ENCODE measurements at places on chromosomes 7 and 10.

GRCh38 chr10:28444031-28444430 is 88.9 kb upstream of the WAC start:
- no peak for DNase-seq

DNA sequence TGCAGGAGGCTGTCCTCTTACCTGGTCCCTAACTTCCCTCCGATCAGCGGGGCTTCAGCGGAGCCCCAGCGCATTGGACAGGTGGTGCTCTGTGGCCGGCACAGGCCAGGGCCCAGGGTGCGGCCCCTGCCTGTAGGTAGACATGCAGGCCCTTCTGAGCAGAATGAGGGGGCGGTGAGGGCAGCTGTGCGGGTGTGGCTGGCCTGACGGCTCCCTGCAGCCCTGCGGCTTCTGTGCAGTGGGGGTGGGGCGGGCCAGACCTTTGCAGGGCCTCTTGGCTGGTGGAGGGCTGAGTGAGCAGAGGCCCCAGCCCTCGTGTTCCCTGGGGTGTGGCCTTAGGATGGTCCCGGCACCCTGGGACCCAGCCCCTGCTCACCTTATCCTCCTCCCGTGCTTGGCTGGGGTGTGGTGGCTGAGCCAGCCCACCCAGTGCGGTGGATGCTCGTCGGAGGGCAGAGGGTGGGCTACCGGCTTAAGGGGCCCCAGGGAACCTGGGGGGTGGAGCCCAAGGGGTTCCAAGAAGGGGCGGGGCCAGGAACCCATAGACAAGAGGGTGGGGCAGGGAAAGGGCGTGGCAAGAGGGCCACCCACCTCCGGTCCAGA is 175.2 kb upstream of the TNRC18 start:
- DNase-seq, result no peak

GRCh38 chr7:44415047-44415446 is 75.4 kb downstream of the NUDCD3 start:
- no peak for DNase-seq

DNA sequence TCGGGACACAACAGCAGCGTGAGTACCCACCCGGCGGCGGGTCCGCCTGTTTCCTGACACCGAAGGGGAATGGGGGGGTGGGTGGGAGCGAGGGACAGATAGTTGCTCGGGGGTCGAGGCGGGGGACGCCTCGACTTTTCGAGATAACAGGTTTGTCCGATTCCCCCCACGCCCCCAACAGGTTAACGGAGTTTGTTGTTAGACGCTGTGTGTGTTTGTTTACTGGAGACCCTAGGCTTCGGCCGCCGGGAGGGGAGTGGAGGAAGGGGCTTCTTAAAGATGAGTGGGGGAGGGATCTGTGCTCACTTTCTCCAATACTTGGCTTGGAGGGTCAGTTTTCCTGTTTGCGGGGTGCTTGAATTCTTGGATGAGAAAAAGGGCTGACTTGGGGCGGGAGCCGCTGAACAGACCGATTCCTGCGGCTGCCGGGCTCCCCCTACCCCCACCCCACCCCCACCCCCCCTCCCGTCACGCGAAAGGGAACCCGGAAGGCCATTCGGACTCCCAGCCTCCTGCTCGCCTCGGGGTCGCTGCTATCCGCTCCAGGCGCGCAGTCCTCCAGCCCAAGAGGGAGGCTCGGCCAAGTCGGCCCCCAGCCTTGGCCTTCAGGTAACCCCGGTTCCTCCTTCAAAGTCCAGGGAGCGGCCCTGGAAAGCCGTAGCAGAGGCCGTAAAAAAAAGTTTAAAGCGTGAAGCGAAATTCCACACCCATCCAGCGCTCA is 1.0 kb downstream of the SORCS3 start:
- no peak for DNase-seq

DNA sequence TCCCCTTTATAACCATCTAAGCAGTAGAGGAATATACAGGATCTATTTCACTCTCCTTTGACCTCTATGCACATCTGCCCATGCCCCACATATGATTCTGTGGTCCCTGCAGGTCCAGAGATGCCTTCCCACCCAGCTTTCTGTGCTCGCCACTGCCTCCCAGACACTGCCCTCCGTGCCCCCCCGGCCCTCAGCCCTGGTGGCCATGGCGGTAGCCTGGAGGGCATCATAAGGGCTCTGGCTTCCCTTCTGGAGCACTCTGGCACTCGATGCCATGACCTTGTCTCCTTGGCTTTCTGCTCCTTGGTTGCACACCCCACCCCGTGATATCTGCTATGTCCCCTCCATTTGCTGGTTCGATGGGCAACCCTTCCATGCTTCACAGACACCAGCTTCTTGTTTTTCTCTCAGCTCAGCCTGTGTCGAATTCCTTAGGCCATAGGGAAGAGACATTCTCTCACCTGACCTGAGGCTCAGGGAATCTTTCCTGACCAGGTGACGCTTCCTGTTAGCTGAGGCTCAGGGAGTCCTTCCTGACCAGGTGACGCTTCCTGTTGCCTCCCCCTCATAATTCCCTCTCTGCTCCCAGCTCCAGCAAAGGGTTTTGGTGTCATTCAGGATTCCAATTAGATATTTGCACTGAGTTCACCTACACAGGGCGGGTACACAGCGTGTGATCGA is 100.4 kb upstream of the GLI3 start:
- DNase-seq, result no peak

DNA sequence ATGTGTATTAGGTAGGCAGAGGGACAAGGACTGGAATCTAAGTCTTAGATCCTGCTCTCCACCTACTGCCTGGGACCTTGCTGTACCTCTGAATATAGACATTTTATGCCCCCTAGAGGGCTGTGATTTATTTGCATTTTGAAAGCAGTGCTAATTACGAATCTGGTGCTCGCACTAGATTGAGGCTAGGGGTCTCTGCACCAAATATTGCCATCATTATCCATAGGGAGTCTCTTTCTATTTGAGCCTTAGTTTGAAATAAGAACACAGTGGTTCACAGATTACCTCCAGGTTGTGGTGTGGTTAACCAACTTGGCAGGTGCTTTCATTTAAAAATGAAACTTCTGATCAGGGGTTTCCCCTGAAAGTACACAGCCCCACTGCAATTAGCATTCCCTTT is 41.8 kb downstream of the CNNM1 start:
- DNase-seq, result no peak

DNA sequence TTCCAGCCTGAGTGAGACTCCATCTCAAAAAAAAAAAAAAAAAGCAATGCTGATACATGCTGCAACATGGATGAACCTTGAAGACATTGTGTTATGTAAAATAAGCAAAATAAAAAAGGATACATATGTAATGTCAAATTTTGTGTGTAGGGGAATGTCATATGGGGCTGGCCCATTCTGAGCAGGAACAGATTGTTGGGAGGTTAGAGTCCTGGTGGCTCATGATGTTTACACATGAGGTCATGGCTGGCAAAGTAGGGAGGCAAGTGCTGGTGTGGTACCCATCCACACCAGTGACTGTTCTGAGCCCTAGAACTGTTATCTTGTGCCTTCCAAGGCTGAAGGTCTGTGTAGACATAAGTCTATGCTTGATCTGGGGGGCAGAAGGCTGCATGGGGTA is 37.6 kb downstream of the ZNF92 start:
- no peak for DNase-seq

DNA sequence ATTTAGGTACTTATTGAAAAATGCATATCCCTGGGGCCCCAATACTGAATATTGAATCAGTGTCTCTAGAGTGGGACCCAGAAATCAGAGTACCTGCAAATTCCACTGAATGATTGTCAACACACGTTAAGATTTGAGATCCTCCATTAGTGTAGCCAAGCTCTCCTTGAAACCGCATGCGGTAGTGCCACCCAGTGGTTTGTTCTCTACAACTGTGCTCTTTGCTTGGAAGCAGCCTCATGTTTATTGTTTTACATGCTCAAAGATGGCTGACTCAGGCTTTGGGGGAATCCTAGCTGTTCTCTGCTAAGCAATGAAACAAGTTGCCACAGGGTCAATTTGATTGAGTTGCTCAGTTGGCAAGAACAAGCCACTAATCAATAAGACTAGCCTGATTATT is 340.2 kb upstream of the CELF2 start:
- peak; percentile 49 for DNase-seq

DNA sequence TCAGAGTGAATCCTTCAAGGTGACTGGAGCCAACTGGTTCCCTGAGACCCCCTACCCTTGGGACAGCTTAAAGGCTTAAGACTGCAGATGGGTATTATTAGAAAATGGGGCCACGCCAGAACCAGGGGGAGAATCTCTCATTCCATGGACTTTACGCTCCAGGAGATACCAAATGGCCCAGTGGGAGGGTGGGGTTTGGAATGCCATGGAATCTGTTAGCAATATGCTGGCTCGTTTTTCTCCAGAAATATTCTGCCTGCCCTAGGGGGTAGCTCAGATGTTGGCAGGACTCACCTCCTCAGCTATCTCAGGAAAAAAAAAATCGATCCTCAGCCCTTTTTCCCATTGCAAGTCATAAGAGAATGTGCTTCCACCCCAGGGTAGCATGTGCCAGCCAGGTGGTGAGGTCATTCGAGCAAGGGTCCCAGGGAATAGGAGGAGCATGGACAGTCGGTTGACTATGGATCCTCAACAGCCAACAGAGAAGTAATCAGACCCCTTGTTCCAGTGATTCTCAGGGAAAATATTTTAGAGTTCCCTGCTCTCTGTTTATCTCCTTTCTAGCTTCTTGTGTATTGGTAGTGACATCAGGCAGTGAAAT is 22.9 kb downstream of the SVIL start:
- DNase-seq, result no peak

DNA sequence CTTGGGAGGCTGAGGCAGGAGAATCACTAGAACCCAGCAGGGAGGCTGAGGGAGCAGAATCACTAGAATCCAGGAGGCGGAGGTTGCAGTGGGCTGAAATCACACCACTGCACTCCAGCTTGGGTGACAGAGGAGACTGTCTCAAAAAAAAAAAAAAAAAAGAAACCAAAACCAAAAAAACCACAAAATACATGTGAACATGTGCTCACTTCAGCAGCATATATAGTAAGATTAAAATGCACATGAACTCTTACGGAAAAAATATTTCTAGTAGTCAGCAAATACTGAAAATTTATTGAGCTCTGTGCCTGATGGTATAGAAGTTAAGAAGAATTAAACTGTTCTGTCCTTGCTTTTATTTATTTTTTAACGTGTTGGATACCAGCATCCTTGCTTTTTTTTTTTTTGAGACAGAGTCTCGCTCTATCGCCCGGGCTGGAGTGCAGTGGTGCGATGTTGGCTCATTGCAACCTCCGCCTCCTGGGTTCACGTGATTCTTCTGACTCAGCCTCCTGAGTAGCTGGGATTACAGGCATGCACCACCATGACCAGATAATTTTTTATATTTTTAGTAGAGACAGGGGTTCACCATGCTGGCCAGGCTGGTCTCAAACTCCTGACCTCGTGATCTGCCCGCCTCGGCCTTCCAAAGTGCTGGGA is 9.6 kb upstream of the ZNF487 start:
- no peak for DNase-seq

DNA sequence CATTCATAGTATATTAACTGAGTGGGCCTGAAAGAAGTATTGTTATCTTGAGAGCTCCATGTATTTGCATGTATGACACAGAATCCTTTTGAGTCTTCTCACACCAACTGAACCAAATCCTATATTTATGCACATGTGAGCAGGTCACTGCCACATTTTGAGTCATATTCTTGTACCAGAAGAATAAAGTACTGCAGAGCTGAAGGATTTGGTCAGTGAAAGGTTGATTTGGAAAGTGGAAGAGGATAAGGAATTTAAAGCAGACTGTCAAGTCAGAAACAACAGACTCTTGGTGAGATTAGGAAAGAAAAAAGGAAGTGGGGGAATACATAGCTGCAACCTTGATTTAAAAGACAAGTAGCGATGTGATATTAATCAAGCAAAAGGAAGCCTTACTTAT is 121.8 kb downstream of the ARID5B start:
- no peak for DNase-seq

DNA sequence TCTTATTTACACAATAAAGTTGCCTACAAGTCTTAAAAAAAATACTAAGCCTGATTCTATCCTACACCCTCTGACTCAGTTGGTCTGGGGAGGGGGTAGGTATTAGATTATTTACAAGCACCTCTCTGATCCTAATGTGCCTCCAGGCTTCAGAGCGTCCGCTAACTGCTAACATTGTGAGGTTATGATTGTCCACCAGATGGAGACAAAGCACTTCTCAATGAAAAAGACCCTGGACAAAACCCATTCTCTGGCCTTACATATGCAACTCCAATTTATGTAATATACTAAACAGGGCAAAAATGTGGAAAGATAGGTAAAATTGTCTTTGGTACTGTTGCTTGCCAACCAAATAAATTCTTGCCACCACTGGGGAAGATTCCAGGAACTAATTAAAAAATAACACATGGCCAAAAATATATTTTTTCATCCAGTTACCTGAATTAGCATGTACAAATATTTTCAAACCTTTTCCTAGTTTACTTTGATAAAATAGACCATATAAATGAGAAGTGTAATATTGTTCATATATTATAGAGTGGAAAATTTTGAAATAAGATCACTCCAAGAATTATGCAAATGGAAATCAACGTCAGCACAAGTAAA is 92.4 kb downstream of the KIF20B start:
- peak; percentile 55 for DNase-seq

DNA sequence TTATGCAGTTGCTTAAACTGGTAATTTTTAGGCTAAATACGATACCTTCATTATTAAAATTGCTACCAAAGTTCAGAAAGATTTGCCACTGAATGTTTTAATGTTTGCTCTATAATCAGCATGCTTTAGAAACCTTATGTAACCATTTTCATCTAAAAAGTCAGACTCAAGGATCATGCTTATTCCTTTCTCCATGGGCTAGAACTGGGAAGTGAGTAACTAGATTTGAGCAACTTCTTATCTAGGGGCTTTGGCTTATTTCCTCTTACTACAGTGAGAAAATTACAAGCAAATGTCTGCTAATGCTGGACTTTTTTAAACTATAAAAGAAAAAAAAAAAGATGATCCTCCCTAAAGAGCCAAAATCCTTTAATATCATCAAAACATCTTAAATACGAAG is 215.9 kb downstream of the CRPPA start:
- DNase-seq, result no peak

DNA sequence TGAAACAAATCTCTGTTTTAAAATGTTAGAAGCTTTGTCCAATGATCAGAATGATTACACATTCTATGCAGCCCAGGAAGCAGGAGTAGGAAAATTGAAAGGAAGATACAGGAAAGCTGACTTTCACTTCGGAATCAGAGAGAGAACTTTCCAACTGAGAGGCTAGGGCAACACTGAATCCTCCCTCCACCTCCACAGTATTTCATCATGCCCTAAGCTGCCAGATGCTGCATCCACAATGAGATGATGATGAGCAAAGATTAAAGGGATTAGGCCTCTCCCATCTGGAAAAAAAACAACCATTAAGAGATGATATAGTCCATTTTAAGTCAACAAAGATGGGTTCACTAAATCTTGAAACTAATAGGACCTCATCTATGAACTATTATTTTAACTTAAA is 215.6 kb downstream of the GPR37 start:
- no peak for DNase-seq

GRCh38 chr10:78779339-78779955 is 289.3 kb upstream of the ZMIZ1 start:
- no peak for DNase-seq
